ENCODE measurements at places on chromosomes 5 and 9.

DNA sequence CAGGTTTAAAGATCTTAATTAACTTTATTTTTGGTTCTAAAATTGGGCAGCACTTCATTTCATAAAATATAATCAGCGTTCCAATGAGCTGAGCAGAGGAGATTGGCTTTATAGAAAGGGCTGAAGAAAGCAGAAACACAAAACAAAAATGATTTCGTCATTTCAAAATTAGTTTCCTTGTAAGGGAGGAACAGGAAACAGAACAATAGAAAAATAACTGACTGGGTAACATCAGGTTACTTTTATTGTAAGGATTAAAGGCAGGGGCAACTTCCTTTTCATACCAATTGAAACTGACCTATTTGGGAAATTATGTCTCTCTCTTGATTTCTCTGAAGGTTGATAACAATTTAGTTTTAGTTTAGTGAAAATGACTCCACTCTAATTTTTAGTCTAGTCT, 157.1 kb downstream of the ATP10B start:
- no peak for DNase-seq

GRCh38 chr5:55699041-55699688, 13.0 kb downstream of the SLC38A9 start:
- DNase-seq = no peak

GRCh38 chr9:110257097-110257841, 962 bp upstream of the TXN start:
- DNase-seq = no peak

GRCh38 chr9:132637351-132637750, 32.4 kb downstream of the DDX31 start:
- no peak for DNase-seq

GRCh38 chr9:89891591-89892304, 286.9 kb downstream of the GADD45G start:
- no peak for DNase-seq

DNA sequence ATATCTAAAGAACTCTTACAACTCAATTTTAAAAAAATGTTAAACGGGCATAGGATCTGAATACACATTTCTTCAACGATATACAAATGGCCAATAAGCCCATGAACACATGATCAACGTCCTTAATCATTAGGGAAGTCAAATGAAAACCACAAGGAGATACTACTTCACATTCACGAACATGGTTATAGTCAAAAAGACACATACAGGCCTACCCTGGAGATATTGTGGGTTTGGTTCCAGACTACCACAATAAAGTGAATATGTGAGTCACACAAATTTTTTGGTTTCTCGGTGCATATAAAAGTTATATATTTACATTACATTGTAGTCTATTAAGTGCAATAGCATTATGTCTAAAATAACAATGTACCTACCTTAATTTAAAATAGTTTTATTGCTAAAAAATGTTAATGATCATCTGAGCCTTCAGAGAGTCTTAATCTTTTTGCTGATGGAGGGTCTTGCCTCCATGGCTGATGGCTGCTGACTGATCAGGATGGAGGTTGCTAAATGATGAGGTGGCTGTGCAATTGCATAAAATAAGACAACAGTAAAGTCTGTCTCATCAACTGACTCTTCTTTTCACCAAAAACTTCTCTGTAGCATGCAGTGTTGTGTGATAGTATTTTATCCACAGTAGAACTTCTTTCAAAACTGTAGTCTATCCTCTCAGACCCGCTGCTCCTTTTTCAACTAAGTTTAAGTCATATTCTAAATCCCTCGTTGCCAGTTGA, 15.1 kb downstream of the AK3 start:
- no peak for DNase-seq

GRCh38 chr5:54148858-54149257, 161.5 kb downstream of the ARL15 start:
- peak; percentile 23 for DNase-seq

DNA sequence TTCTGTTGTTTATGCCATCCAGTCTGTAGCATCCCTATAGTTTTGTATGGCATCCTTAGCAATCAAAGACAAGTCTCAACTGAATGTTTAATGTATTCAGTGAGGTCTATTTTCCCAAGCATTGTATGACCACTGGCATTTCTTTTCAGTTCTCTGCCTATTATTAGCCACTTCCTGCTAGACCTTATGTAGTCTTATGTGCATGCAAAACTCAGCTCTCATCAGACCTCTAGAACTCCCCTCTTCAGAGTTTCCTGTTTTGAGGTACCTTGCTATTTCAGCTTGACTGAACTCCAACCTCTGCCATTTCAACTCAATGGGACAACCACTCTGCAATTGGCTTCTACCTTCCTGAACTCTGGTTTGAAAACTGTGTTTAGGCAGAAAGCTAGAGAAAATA, 113.2 kb downstream of the SLC25A46 start:
- DNase-seq = no peak

DNA sequence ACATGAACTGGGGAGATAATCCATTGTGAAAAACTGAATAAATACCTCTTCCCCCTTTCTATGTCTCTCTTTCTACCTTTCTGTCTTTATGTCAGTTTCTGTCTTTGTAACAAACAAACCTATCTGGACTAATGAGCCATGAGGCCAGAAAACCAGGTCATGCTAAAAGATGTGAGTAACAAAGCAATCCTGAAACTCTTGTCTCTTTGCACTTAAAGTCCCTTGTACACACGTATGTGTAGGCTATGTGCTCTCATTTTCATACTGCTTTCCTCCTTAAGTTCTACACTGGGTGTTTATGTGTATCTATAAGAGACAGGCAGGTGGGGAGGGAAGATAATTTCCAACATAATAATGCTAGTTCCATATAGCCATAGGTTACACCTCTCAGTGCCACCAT, 123.8 kb upstream of the PTGER4 start:
- no peak for DNase-seq

DNA sequence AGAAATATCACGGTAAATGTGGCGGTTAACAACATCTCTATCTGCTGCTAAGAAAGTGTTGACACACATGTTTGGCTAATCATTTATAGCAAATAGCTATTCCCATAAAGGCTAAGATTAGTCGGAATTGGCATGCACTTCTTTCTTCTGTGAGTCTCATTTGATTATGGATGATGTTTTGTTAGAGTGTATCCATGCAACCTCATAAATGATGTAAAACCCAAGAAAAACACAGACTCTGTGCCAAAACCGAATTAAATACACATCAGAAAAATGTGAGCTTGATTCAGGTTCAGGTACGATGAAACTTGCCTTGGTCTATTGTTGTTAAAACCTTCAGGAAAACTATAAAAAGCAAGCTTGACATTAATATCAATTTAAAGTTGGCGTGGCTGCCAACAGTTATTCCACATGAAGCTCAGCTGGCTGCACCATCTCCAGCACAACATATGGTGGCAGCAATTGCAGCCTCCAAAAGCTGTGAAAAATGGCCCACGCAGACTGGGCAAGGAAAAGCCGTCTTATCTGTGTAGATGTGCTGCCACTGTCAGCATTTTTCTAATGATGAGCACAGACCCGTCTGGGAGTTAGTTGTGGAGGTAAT, 41.1 kb upstream of the ICE1 start:
- no peak for DNase-seq

DNA sequence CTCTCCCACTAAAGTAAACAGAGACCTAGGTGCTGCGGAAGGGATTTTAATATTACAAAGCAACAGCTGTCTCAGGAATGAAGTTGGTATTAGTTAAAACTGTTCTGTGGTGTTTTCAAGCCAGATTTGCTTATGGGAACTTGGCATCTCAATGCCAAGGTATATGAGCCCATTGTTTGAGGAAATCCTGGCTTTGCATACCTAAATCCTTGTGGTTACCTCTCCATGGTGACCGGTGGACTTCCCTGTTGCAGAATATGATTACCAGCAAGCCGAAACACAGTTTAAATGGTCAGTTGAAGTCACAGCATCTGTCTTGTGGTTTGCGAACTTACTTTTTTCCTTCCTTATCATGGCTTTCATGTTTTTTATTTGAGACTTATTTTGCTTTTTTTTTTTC, 62.3 kb upstream of the TXNDC8 start:
- DNase-seq = no peak

- DNase-seq = no peak
Observed at GRCh38 chr9:114121227-114122135, 22.4 kb upstream of the KIF12 start.

GRCh38 chr9:126412905-126413304, 86.3 kb downstream of the MVB12B start:
- peak; percentile 27 for DNase-seq

DNA sequence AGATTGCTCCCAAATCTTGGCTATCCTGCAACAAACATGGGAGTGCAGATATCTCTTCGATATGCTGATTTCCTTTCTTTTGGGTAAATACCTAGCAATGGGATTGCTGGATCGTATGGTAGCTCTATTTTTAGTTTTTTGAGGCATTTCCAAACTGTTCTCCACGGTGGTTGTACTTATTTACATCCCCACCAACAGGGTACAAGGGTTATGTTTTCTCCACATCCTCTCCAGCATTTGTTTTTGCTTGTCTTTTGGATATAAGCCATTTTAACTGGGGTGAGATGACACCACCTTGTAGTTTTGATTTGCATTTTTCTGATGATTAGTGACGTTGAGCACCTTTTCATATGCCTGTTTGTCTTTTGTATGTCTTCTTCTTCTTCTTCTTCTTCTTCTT, 20.3 kb downstream of the CTSL start:
- no peak for DNase-seq

DNA sequence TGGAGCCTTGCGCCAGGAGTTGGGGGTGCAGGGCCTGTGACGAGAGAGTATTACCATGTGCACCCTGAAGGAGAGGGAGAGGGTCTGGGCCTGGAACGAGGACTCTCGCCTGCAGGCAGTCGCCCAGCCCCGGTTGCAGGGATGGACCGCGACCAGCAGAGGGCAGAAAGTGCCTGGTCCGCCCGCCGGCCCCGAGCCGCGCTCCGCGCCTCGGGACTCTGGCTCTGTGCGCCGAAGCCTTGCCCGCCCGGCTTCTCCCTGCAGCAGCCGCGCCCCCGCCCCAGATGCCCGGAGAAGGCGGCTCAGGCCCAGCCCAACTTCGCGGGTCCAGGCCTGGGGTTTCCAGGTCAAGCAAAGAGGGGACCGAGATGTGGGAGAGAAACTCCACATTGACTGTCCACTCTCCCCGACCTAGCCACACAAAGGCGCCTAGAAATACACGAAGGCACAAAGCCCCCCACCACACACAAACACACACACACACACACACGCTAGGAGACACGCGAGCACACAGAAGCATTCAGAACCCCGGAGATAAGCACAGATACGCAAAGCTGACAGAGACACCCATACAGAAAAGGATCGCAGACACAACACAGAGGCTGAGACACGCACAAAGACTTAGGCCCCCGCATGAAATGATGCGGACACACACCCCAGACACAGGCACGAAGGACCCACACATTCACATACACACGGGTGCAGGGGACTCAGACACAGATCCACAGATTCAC, 2.0 kb upstream of the LMX1B start:
- DNase-seq = peak; percentile 17

GRCh38 chr9:93684806-93685543, 108.6 kb downstream of the PHF2 start:
- no peak for DNase-seq

GRCh38 chr5:179930788-179931473, 23.2 kb upstream of the TBC1D9B start:
- DNase-seq = no peak

DNA sequence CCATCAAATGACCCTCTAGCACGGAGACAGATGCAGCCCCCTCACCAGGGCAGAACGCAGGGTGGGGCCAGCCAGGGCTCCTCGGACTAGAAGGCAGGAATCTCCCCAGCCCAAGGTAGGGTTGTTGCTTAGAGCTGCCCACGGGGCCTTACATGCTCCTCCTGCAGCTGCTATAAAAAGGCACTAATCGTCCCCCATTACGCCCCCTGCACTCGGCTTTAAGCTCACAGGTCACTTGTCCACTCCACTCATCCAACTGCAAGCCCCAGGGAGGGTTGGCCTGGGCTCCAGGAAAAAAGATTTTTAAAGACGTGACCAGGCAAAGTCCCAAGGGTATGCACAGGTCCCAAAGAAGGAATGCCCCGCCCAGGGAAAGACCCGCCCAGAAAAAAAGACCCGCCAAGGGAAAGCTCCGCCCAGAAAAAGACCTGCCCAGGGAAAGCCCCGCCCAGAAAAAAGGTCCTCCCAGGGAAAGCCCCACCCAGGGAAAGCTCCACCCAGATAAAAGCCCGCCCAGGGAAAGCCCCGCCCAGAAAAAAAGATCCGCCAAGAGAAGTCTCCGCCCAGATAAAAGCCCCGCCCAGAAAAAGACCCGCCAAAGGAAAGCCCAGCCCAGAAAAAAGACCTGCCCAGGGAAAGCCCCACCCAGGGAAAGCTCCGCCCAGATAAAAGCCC, 11.1 kb downstream of the GRIN1 start:
- DNase-seq = no peak

DNA sequence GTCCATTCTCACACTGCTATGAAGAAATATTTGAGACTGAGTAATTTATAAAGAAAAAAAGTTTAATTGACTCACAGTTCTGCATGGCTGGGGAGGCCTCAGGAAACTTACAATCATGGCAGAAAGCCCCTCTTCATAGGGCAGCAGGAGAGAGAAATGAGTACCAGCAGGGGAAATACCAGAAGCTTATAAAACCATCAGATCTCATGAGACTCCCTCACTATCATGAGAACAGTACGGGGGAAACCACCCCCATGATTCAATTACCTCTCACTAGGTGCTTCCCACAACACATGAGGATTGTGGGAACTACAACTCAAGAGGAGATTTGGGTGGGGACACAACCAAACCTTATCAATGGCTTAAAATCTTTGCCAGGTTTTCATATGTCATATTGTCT, 20.3 kb upstream of the TENT4A start:
- DNase-seq = no peak

DNA sequence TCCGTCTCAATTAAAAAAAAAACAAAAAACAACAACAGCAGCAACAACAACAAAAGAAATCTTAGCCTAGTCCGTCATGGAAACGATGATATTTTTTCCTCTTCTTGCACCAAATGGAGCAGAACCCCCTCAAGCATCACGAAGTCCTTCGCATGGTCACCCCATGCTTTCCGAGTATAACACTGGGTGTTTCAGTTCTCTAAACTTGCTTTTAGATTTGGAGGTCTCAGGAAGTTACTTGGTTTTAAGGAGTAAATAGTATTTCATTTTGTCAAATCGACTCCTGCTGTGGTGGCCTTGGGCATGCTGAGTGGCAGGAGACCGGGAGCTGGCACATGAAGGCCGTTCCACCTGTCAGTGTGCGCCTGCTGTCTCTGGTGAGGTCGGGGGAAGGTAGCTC, 118.5 kb upstream of the CACNA1B start:
- no peak for DNase-seq
